ENCODE measurements at places on chromosomes 11 and 22.
A peak's percentile ranks its signal among the peaks of the same experiment; 100 is the strongest.

DNA sequence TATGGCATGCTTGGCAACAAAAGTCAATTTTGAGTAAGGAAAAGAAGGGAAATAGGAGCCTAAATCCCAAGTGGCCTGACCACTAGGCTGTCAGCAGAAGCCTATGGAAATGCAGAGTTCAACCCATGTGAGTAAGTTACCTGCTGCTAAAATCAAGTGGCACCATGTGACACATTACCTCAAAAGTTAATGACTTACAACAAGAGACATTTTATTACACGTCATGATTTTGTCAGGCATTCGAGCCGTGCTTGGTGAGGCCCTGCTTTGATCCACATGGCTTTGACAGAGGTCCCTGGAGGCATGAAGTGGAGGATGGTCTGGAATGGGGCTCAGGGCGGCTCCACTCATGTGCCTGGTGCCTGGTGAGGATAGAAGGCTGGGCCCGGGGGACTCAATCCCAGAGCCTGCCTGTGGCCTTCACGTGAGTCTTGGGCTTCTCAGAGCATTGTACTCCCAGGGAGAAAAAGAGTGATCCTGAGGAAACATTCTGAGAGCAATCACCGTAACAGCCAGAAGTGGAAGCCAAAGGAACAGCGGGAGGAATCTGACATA lies 339.1 kb upstream of the B3GAT1 start:
- DNase-seq = no peak
- no peaks in the 10 kb centered on the region for H3K4me1 ChIP-seq
- H3K4me3 ChIP-seq = no peak overlapping the region
- no peak overlapping the region for H3K27ac ChIP-seq

GRCh38 chr11:123567466-123567865 lies 87.0 kb downstream of the SCN3B start:
- no peaks in the 10 kb centered on the region for H3K4me1 ChIP-seq
- H3K36me3 ChIP-seq = no peaks in the 10 kb centered on the region
- H3K27ac ChIP-seq = no peak overlapping the region
- H3K4me3 ChIP-seq = no peak overlapping the region
- DNase-seq = no peak

DNA sequence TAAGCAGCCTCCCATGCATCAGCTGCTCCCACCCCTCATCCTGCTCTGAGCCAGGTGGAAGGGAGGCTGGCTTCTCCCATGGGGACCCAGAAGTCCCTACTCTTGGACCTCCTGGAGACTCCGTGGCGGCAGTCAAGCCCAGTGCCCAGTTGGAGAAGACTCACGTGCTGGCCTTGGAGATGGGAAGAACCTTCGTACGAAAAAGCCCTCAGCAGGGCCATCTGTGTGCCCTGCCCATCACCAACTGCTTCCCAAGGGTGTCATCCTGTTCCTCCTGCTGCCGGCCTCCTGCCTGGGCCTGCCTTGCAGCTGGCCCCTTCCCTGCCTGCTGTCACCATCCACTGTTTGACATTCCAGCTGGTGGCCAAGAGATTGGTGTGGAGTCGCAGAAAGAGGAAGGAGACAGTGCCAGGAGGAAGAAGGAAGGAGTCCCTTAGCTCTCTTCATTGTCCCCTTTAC lies 28.0 kb downstream of the ARHGAP1 start:
- no peaks in the 10 kb centered on the region for H3K27me3 ChIP-seq
- H3K4me3 ChIP-seq = no peak overlapping the region
- peaks cover 40% of the 10 kb centered on the region for H3K36me3 ChIP-seq
- DNase-seq = no peak
- no peak overlapping the region for H3K27ac ChIP-seq
- peaks cover 28% of the 10 kb centered on the region for H3K4me1 ChIP-seq

GRCh38 chr11:62546929-62547625 lies 471 bp upstream of the AHNAK start:
- H3K4me3 ChIP-seq = peak overlapping the region; percentile 72
- H3K36me3 ChIP-seq = peaks cover 18% of the 10 kb centered on the region
- DNase-seq = no peak

DNA sequence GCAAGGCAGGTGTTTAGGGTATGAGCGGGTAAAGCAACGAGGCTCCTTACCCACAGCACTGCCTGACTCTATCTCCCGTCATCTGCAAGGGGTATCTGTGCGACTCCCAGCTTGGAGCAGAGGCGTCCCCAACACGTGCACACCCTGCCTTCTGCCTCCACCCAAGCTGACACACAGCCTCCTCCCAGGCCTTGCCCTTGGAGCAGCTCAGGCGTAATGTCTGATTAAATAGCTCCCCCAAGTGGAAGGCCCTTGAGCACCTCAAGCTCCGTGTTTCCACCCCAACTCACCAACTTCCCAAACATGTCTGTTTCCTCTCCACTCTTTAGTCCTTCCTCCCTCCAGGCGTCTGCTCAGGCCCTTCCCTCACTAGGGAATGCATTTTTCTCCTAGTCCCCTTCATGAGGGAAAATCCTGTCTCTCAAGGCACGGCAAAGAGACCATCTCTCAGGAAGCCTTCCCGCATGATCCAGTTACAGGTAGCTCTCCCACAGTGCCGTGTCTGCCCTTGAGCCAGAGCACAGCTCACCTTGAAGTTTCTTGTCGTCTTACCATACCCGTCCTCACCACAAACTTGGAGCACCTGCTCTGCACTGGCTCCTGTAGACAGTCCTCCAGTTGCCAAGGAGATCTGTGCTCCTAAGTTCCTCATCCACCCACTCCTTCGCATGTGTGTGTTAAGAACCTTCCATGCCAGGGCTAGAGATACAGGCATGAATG lies 15.8 kb downstream of the CYB5R2 start:
- no peak overlapping the region for H3K4me3 ChIP-seq
- no peak for DNase-seq
- peaks cover 6% of the 10 kb centered on the region for H3K4me1 ChIP-seq
- H3K36me3 ChIP-seq = peaks cover 31% of the 10 kb centered on the region
- H3K27ac ChIP-seq = no peak overlapping the region
- H3K27me3 ChIP-seq = no peaks in the 10 kb centered on the region

GRCh38 chr11:134380785-134381184 lies 31.3 kb downstream of the B3GAT1 start:
- no peak overlapping the region for H3K4me3 ChIP-seq
- no peaks in the 10 kb centered on the region for H3K4me1 ChIP-seq
- no peak overlapping the region for H3K27ac ChIP-seq
- H3K27me3 ChIP-seq = no peaks in the 10 kb centered on the region
- no peak for DNase-seq

GRCh38 chr11:105589346-105589745 lies 20.5 kb upstream of the GRIA4 start:
- H3K36me3 ChIP-seq = no peaks in the 10 kb centered on the region
- no peak overlapping the region for H3K4me3 ChIP-seq
- no peaks in the 10 kb centered on the region for H3K4me1 ChIP-seq
- H3K27ac ChIP-seq = no peak overlapping the region
- H3K27me3 ChIP-seq = no peaks in the 10 kb centered on the region
- no peak for DNase-seq

DNA sequence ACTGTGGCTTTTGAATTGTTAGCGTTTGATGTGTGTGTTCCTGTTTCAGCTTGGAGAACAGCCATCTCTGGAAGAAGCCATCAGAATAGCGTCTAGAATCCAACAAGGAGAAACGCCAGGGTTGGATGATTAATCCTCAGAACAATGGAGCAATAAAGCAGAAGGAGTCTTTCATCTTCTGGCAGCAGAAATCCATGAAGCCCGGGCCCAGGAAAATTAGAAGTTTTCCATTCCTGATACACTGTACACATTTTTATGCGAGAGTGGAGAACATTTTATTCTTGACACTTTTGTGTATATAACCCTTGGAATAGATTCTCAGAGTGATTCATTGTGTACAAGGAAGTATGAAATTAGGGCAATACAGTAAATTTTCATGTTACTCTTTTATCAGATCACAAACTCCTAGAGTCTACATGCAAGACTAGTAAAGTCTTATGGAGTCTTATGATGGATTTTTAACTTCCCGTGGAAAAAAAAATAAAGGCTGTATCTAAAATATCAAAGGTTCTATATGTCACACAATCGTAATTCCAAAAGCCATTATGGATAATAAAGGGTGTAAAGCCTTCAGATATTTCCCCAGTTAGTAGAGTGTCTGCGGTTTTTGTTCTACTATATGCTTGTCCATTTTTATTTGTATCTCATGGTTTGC lies 45.9 kb upstream of the WEE1 start:
- H3K4me3 ChIP-seq = no peak overlapping the region
- no peak for DNase-seq
- H3K36me3 ChIP-seq = peaks cover 14% of the 10 kb centered on the region
- peak overlapping the region; percentile 67 for H3K27ac ChIP-seq
- no peaks in the 10 kb centered on the region for H3K27me3 ChIP-seq
- H3K4me1 ChIP-seq = no peaks in the 10 kb centered on the region

DNA sequence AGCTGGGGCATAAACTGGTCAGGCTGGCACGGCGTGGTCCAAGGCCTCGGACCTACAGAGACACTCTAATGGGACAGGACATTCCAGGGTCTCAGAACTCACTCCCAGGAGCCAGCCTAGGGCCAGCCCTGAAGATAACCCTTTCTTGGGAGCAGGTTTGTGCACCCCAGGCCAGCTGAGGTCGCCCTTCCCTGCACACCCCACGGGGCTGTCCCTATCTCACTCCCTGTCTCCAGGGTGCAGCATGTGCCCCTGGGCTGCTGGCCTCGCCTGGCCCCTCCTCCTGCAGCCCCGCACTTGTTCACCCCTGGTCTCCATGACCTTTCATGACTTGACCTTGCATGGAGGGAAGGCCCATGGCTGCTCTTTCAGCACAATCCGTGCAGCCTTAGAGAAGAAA lies 1321.8 kb downstream of the BRD1 start:
- H3K27ac ChIP-seq = no peak overlapping the region
- peaks cover 11% of the 10 kb centered on the region for H3K27me3 ChIP-seq
- no peaks in the 10 kb centered on the region for H3K36me3 ChIP-seq
- H3K4me1 ChIP-seq = no peaks in the 10 kb centered on the region

DNA sequence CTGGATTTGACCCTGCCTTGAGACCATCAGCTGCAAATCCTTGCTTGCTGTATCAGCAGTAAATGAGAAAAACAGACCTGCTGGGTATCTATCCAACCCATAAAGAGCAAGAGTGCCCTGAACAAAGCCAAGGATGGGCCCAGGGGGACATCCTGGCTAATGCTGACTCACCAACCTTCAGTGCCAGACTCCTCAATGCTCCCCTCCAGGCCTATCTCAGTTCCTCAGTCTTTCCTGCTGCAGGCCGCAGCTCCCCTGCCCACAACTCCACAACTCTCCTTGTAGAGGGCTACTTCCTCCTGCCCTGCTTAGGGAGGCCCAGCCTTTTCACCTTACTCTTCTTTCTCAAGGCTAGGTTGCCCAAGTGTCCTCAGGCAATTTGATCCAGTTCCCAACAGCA lies 2.6 kb downstream of the LAMTOR1 start:
- peak overlapping the region; percentile 51 for H3K4me3 ChIP-seq
- H3K27ac ChIP-seq = peak overlapping the region; percentile 90
- peaks cover 54% of the 10 kb centered on the region for H3K36me3 ChIP-seq
- no peaks in the 10 kb centered on the region for H3K27me3 ChIP-seq

GRCh38 chr22:21726650-21727049 lies 8.9 kb downstream of the YPEL1 start:
- no peaks in the 10 kb centered on the region for H3K27me3 ChIP-seq
- H3K4me3 ChIP-seq = no peak overlapping the region
- H3K27ac ChIP-seq = no peak overlapping the region
- peaks cover 1% of the 10 kb centered on the region for H3K36me3 ChIP-seq
- peaks cover 19% of the 10 kb centered on the region for H3K4me1 ChIP-seq

- no peak overlapping the region for H3K4me3 ChIP-seq
- no peak overlapping the region for H3K27ac ChIP-seq
- H3K36me3 ChIP-seq = no peaks in the 10 kb centered on the region
- H3K27me3 ChIP-seq = peaks cover 16% of the 10 kb centered on the region
- DNase-seq = no peak
- no peaks in the 10 kb centered on the region for H3K4me1 ChIP-seq
Observed at GRCh38 chr22:47401592-47401898, 639.1 kb downstream of the TBC1D22A start.

DNA sequence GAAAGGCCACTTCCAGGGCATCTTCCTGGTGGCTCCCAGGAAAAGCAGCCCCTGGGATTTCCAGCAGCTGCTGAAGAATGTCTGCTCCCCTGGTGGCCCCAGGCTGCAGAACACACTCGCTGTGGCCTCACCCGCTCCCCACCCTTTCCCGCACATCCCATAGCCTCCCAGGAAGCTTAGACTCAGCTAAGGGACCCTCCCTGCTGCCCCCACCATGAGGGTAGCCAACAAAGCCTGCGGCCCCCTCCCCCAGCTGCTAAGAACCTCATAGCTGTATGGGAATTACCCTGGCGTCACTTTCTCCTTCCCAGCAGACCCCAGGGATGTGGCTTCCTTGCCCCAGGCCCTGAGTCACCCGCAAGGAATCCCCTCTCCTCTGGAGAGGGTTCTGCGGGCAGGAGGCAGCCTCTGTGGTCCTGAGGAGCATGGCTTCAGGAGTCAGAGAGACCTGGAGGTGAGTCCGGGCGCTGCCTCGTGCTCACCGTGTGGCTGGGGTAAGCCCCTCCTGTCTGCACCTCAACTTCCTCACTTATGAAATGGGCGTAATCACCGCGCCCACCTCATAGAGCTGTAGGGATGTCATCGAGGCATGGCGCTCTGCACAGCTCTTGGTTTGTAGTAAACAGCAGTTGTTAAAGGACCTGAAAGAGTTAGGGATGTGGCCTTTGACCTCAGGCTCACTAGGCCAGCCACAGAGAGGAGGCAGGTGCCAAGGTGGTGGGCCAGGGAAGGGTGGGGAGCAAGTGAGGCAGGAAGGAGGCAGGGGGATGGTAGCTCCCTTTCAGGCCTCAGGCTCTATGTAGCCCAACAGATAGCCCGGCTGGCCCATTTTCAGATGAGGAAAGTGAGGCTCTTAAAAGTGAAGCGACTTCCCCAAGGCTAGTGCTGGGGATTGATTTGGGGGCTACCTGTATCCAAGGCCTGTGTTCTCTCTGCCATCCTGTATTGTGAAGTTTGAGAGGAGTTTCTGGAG lies 71.2 kb downstream of the LRRC32 start:
- peaks cover 66% of the 10 kb centered on the region for H3K4me1 ChIP-seq
- H3K27ac ChIP-seq = peak overlapping the region; percentile 25
- DNase-seq = no peak
- H3K36me3 ChIP-seq = no peaks in the 10 kb centered on the region
- H3K4me3 ChIP-seq = no peak overlapping the region
- H3K27me3 ChIP-seq = no peaks in the 10 kb centered on the region

- H3K4me1 ChIP-seq = peaks cover 14% of the 10 kb centered on the region
- H3K27ac ChIP-seq = no peak overlapping the region
- peaks cover 22% of the 10 kb centered on the region for H3K27me3 ChIP-seq
- no peak for DNase-seq
- H3K36me3 ChIP-seq = no peaks in the 10 kb centered on the region
Observed at GRCh38 chr11:77063861-77064260, 2.9 kb upstream of the CAPN5 start.

- peaks cover 15% of the 10 kb centered on the region for H3K36me3 ChIP-seq
- no peaks in the 10 kb centered on the region for H3K27me3 ChIP-seq
- H3K4me3 ChIP-seq = no peak overlapping the region
- peak overlapping the region; percentile 66 for H3K27ac ChIP-seq
- peaks cover 27% of the 10 kb centered on the region for H3K4me1 ChIP-seq
Observed at GRCh38 chr11:13321431-13321830, 43.8 kb downstream of the BMAL1 start.

GRCh38 chr11:74434528-74434927 lies 32.8 kb downstream of the KCNE3 start:
- peaks cover 4% of the 10 kb centered on the region for H3K27me3 ChIP-seq
- no peak overlapping the region for H3K27ac ChIP-seq
- H3K4me3 ChIP-seq = no peak overlapping the region
- no peaks in the 10 kb centered on the region for H3K36me3 ChIP-seq
- H3K4me1 ChIP-seq = no peaks in the 10 kb centered on the region

- no peaks in the 10 kb centered on the region for H3K27me3 ChIP-seq
- H3K36me3 ChIP-seq = no peaks in the 10 kb centered on the region
- H3K4me1 ChIP-seq = no peaks in the 10 kb centered on the region
- H3K4me3 ChIP-seq = no peak overlapping the region
- no peak for DNase-seq
Observed at GRCh38 chr11:23585416-23586104, 725.3 kb upstream of the CCDC179 start.
